ENCODE measurements at places on chromosomes 6 and 20. TPM values are rescaled to one million over a fixed set of nuclear protein-coding genes. Genes with fewer than 3 reads are reported as not detected.
A peak's percentile ranks its signal among the peaks of the same experiment; 100 is the strongest.

DNA sequence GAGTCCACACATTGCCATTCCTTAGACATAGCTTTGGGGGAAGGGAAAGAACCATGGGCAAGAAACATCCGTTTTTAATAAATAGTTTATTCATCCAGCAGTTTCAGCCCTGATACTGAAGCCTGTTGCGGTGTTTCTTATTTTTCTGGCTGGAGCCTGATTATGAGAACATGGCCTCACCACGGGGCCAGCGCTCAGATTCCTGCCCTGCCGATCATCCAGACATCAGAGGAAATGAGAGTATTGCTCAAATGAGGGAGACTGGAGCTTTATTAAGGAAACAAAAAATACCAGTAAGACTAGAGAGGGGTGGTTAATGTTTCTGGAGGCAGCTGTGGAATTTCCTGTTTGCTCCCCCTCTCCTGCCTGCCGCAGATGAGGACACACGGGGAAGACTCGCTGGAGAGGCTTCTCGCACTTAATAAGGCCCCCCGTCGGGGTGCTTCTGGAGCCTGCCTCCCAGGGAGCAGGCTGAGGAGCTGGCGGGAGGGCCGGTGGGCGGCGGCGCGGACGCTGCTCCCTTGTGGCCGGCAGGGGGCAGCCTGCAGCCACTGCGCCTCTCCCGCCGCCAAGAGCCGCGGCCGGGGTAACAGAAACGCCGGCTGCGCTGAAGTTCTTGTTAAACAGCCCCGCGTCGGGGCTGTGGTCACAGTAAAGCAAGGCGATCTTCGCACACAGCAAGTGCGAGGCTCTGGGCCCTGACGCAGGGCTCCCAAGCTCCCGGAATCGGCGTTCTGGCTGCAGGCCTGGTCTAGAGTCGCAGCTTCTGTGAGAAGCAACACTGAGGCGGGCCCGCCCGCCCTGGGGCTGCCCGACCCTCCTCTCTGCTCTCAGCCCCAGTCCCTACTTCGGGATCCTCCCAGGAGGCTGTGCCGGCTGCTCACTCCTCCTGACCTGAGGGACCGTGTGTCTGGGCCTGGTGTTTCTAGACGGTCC, 17.5 kb downstream of the LEMD2 start:
- no peak overlapping the region for H3K27ac ChIP-seq
- peak; percentile 73 for DNase-seq
- H3K4me1 ChIP-seq = peaks cover 6% of the 10 kb centered on the region
- no peak overlapping the region for H3K4me3 ChIP-seq
- peaks cover 4% of the 10 kb centered on the region for H3K36me3 ChIP-seq

The PLCG1 gene
- 156 TPM for total RNA-seq

DNA sequence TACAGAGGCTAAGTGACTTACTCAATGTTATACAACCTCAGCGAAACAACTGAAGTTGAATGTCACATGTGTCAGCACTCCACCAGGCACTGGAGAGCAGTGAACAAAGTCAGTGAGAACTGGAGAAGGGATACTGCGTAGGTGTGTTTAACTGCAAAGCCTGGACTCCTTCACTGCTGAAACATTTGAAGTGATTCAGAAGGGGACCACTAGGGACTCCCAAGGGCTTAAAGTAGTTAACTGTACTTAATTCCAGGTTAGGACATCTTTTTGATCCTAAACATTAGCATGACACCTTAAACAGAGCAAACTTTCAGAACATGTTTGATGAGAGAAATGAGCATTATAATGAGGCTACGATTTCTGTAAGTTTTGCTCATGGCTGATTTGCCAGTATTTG, 45.0 kb upstream of the ZBTB24 start:
- peaks cover 3% of the 10 kb centered on the region for H3K36me3 ChIP-seq
- no peak overlapping the region for H3K4me3 ChIP-seq
- H3K27ac ChIP-seq = no peak overlapping the region
- peaks cover 3% of the 10 kb centered on the region for H3K4me1 ChIP-seq
- no peaks in the 10 kb centered on the region for H3K27me3 ChIP-seq

DNA sequence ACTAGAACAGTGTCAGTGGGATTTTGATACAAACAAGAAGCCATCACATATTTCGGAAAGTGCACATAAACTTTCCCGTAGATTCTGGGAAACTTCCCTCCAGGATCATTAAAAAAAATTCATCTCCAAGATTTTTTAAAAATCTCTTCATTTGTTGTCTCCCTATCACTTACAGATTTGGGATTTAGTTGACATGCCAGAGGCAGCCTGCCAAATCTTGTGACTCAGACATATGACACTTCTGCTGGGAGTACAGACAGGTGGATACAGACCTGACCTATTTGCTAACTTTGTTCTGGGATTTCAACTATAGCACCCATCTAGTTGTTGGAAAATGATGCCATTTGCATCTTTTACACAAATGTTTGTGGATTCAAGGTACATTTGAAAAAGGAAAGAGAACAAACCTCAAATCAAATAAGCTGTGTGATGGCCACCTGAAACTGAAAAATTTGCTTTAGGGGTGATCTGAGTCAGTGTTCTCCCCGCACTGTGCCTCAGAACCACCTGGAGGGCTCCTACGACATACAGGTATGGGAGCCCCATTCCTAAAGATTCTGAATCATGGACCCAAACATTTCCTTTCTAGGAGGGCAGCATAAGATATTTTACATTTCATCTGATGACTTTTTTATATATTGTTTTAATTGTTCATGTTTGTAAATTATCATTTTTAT, 21.9 kb upstream of the CD2AP start:
- H3K27ac ChIP-seq = no peak overlapping the region
- H3K4me1 ChIP-seq = no peaks in the 10 kb centered on the region
- no peak overlapping the region for H3K4me3 ChIP-seq
- DNase-seq = no peak
- no peaks in the 10 kb centered on the region for H3K27me3 ChIP-seq
- H3K36me3 ChIP-seq = no peaks in the 10 kb centered on the region

The OPRM1 gene
- total RNA-seq = not detected

- H3K27me3 ChIP-seq = no peaks in the 10 kb centered on the region
- H3K36me3 ChIP-seq = no peaks in the 10 kb centered on the region
- no peak for DNase-seq
- H3K4me1 ChIP-seq = peaks cover 16% of the 10 kb centered on the region
Measured at GRCh38 chr20:44730441-44730840, 15.2 kb upstream of the KCNK15 start.

DNA sequence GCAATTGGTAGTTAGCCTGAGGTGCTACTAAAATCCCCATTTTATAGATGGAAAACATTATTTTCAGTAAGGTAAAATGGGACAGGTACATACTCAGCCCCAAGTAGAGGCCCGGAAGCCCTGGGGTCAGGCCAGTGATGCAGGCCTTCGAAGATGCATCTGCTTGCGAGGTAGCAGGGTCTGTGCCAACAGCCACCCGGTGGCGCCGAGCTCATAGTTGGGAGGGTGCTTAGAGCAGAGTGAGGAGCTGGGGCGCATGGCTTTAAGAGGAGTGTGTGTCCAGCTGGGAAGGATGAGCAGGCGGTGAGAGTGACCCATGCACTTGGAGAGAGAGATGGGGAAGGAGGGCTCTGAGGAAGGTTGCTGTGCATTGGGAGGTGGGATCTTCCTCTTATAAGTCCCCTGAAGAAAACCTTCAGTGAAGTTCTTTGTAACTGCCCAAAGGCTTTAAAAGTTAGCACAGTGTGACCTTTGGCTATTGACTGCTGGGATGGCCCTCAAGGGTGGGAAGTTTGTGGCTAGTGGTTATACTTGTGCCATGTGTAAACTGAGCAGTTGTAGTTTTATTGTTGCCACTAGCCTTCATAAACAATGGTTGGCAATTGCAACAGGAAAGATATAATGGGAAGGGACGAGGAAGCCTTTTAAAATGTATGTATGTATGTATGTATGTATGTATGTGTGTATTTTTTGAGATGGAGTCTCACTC, 71.1 kb downstream of the TOX2 start:
- H3K27ac ChIP-seq = no peak overlapping the region
- H3K4me3 ChIP-seq = no peak overlapping the region
- H3K27me3 ChIP-seq = peaks cover 3% of the 10 kb centered on the region

- no peaks in the 10 kb centered on the region for H3K4me1 ChIP-seq
- peaks cover 5% of the 10 kb centered on the region for H3K36me3 ChIP-seq
- no peak overlapping the region for H3K4me3 ChIP-seq
- DNase-seq = no peak
- H3K27ac ChIP-seq = no peak overlapping the region
Measured at GRCh38 chr6:2713473-2714110, 37.1 kb downstream of the MYLK4 start.

The SMOC2 gene
- not detected for total RNA-seq

DNA sequence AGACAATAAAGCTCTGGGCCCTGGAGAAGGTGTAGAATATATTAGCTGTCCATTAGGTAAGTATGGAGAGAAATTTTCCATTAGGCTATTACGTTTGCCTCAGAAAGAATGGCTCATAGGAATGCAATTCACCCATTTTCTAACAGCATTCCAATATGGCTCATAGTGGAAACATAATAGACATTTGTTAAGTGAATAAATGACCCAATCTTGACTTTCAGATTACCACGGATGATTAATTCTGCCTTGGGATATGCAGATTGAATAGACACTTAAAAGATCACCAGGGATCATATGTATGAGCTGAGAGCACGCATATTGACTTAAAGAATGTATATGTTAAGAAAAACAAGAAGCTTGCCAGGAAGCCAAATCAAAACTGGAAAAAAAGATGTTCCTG, 209.1 kb upstream of the CDYL start:
- no peaks in the 10 kb centered on the region for H3K4me1 ChIP-seq
- DNase-seq = no peak
- peaks cover 2% of the 10 kb centered on the region for H3K36me3 ChIP-seq
- H3K27me3 ChIP-seq = peaks cover 6% of the 10 kb centered on the region
- no peak overlapping the region for H3K27ac ChIP-seq

DNA sequence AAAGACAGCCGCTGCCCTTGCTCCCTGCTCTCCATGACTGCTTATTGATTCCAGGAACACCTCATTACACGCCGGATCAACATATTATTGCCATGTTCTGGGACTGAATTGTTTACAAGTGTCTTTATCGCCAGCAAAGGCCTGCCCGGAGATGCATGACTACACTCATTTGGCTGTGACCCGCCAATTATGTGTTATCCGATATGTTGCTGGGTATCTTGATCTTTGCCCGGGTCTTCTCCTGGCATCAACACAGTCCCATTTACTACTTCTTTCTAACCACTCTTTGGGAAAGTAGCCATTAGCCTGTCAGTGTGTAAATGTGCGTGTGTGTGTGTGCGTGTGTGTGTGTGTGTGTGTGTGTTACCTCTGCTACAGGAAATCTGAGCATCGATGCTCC, 15.4 kb downstream of the LINC00237 start:
- DNase-seq = no peak
- peaks cover 77% of the 10 kb centered on the region for H3K27me3 ChIP-seq
- no peak overlapping the region for H3K4me3 ChIP-seq

DNA sequence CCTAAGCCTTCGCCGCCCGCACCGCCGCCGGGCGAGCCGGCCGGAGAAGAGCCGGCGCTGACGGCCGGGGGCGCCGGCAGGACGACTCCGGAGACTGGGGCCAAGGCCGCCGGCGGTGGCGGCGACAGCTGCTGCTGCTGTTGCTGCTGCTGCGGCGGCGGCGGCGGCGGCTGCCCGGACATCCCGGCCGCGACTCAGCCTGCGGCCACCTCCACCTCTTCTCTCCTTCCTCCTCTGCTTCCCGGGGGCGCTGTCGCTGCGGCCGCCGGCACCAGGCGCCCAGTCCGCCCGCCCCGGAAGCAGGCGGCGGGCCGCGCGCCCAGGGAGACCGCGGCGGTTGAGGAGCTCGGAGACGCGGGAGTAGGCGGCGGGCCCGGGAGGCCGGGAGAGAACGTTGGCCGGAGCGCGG, 307 bp downstream of the RANBP9 start:
- peaks cover 23% of the 10 kb centered on the region for H3K36me3 ChIP-seq
- H3K27ac ChIP-seq = peak overlapping the region; percentile 16
- H3K27me3 ChIP-seq = no peaks in the 10 kb centered on the region

All from activated naive CD8-positive, alpha-beta T cell treated with anti-CD3 and anti-CD28 coated beads for 36 hours (primary cell).